Cortex of kidney (tissue), 1 donor: ENCODE measurements at places on chromosomes 16 and 17.

DNA sequence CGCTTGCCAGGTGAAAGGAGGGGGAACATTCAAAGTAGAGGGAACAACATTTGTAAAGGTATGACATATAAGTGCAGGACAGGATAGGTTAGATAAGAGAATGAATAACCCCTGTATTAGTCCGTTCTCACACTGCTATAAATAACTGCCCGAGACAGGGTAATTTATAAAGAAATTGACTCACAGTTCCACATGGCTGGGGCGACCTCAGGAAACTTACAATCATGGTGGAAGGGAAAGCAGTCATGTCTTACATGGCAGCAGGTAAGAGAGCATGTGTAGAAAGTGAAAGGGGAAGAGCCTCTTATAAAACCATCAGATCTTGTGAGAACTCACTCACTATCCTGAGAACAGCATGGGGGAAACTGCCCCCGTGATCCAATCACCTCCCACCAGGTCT is 223.8 kb downstream of the SOX9 start:
- no peak for DNase-seq

DNA sequence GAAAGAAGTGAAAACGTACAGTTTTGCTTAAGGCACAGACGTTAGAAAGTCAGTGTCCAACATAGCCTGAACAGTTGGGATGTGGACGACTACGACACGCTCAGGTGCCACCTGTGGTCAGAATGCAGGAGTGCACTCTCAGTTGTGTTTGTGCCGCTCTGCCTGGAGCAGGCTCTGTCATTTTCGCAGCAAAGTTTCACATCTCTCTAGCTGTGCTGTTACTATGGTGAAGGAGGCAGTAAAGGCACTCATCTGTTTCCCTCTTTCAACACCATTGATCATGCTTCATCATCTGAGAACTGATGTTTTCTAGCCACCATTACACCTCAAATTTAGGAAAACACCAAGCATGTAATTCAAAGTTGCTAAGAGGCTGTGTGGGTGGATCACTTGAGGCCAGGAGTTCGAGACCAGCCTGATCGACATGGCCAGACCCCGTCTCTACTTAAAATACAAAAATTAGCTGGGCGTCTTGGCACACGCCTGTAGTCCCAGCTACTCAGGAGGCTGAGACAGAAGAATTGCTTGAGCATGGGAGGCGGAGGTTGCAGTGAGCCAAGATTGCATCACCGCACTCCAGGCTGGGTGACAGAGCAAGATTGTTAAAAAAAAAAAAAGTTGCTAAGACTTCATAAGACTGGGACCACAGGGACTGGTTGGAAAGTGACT is 44.9 kb upstream of the DNAJA2 start:
- no peak for DNase-seq

GRCh38 chr17:29505836-29506235 is 61.0 kb downstream of the ABHD15 start:
- DNase-seq, result no peak

- no peak for DNase-seq
Measured at GRCh38 chr16:3696425-3697218, 20.7 kb downstream of the TRAP1 start.

GRCh38 chr17:76270127-76270592 is 5.0 kb downstream of the UBALD2 start:
- no peak for DNase-seq

GRCh38 chr17:28765038-28765437 is 21.2 kb downstream of the TRAF4 start:
- no peak for DNase-seq

GRCh38 chr17:44918006-44918405 is 2.7 kb upstream of the GFAP start:
- DNase-seq, result no peak

DNA sequence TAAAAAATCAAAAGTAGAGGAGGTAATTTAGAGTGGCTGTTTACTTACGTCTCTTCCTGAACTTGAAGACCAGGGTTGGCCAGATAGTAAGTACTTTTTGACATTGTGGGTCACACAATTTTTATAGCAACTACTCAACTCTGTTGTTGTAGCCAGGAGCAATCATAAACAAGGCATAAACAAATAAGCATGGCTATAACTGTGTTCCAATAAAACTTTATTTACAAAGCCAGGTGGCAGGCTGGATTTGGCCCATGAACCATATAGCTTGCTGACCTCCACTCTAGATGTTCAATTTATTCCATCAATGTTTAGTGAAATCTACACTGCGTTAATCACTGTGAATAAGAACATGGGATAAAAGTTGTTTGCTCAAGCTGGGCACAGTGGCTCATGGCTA is 500.4 kb upstream of the ERCC4 start:
- DNase-seq, result no peak

GRCh38 chr16:8956265-8957062 is 7.2 kb downstream of the USP7 start:
- DNase-seq, result no peak

DNA sequence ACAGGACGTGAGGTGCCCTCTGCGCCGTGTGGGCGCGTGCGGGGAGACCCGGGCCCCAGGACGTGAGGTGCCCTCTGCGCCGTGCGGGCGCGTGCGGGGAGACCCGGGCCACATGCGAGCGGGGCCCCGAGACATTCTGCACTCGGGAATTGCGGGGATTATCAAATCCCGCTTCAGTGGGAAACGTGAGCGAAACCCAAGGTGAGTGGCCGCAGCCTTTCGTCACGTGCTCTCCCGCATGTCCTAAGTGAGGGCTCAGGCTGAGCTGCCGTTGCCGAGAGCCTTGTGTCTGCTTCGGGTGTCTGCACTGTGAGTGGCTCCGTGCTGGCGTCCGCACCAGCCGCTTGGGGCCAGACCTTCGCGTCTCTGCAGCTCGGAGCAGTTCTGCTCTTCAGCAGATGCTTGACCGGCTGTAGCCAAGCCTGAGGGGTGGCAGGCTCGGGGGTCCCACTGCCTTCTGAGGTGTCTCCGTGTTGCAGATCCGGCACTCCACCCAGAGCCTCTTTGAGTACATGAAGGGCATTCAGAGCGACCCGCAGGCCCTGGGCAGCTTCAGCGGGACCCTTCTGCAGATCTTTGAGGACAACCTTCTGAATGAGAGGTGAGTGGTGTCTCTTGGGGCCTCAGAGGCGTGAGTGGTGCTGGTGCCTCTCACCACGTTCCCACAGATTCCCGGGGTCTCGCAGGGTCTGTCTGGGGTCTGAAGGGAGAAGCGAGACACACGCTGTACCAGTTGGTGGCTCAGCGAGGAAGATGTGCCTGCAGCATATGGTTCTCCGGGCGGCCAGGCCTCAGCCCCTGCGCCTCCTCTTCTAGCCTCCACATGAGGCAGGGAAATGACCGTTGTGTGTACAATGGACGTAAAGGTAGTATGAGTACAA is 90.5 kb upstream of the ZNF750 start:
- no peak for DNase-seq

DNA sequence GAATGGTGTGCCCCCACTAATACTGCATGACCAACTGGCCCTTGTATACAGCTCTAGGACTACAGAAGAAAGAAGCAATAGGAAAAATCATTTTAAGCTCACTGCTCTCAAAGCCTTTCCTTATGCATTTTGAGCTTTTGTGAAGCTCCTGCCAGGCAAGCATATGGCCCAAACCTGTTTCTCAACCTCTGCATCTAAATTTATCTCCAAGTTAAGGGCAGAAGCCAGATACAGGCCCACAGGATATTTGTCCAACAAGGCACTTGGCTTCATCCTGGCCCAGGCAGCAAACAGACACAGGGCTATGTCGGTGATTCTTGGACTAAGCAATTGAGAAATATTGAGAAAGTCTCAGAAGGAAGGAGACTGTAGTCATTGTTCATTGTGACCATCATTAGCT is 43.9 kb downstream of the CCT6B start:
- DNase-seq, result no peak

GRCh38 chr17:68255731-68256538 is 8.1 kb downstream of the AMZ2 start:
- DNase-seq, result no peak

- DNase-seq, result no peak
Measured at GRCh38 chr16:87210894-87211293, 106.3 kb downstream of the C16orf95 start.

DNA sequence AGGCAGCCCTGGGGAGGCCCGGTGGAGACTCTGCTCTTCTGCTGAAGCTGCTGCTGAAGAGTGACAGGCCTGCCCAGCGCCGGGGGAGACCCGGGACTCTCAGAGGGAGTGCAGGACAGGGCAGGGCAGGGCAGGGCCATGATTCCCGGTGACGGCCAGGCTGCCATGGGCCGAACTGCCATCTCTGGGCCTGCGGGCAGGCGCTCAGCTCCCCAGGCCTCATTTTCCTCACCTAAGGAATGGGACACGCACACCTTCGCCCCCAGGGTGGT is 22.6 kb upstream of the SSTR5 start:
- no peak for DNase-seq

GRCh38 chr16:11302977-11303376 is 21.8 kb upstream of the PRM1 start:
- DNase-seq, result no peak

- no peak for DNase-seq
Measured at GRCh38 chr17:59230764-59231163, 10.5 kb downstream of the GDPD1 start.

DNA sequence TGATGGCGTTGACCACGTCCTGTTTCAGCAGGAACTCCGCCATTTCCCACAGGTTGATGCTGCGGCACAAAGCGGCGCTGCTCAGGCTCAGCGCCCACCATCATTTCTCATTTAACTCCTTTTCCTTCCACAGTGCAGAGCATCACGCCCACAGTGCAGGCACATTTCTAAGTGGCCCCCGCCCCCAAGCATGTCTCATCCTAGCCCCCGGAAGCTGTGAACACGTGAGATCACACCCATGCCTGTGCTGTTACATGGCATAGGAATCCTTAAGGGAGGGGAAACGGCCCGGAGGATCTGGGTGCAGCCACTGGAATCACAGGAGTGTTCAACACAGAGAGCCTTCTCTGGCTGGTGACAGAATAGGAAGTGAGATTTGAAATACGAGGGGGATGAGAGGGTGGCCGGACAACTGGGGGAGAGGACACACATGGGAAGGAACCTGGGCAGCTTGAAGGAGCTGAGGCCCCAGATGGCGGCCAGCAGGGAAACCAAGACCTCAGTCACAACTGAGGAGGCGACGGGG is 4.7 kb downstream of the NAGPA start:
- DNase-seq, result no peak

- DNase-seq, result no peak
Measured at GRCh38 chr17:78658281-78658785, 81.1 kb upstream of the DNAH17 start.

- no peak for DNase-seq
Measured at GRCh38 chr17:61694095-61694494, 103.1 kb upstream of the NACA2 start.

DNA sequence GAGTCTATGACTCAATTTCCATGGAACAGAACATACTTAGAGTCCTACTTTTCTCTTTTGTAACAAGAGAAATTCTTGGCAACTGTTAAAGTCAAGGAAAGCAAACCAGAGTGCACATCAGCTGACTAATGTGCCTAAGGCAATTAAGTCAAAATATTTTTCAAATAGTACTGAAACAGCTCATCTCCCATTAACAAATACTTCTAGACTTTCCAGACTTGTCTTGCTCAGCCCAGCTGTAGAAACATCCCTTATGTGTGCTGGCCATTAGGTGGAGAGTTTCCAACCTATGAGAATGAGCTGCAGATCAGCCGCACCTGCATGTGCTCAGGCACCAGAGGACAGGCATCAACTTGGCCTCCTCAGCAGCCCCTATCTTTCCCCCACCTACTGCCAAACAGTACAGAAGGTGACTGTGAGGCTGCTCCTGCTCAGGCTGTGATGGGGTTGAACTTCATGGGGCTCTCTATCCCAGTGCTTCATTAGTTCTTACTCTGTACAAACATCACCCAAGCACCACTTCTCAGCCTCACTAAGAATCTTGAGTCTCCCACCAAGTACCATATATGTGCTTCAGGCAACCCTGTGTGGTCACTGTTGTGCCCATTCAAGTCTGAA is 32.2 kb downstream of the TEX2 start:
- DNase-seq, result no peak

DNA sequence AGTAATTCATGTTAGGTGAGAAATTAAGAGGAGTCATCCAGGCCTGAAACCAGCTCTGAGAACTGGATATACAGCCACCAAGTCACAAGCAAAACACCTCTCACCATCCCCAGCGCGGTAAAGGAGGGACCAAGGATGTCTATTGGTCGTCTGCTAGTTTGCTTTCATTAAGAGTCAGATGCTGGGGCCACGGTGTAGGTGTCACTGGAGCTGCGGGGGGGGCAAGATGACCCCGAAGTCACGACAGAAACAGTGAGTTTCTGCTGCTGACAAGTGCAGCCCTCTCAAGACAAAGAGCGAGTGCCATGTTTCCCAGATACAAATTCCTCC is 790 bp downstream of the NCBP3 start:
- DNase-seq, result no peak

DNA sequence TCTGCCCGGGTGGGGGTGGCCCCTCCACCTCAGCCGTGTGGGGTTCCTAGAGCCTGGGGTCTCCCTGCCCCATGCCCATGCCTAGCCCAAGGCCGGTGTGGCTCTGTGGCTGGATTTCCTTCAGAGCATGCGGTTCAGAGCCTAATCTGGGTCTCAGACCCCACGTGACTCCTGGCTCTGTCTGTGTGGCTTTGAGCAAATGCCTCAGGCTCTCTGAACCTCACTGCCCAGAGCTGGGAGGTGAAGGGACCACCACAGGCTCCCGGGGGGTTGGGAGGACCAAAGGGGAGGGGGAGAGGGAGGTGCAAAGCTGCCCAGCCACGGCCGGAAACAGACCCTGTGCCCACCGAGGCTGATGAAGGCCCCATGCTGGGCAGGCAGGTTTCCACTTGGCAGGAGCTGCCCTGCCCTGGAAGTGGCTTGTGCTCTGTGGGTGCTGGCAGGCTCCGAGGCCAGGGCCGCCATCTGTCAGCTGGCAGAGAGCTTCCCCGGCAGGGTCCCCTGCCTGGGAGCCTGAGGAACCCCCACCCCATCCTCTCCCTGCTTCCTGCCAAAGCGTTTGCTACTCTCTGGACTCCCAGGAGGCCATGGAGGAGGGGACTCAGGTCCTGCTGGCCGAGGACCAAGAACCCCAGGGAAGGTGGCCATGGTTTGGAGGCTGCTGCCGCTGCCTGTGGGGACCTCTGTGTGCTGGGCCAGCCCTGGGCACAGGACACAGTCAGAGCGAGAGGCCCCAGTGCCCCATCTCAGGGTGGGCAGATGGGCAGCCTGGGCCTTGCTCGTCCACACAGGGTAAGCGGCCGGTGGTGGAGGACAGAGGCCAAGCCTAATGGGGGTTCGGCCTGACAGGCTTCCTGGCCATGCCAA is 4.0 kb downstream of the CDH15 start:
- DNase-seq, result no peak

GRCh38 chr16:47392081-47392480 is 68.8 kb downstream of the ITFG1 start:
- no peak for DNase-seq

DNA sequence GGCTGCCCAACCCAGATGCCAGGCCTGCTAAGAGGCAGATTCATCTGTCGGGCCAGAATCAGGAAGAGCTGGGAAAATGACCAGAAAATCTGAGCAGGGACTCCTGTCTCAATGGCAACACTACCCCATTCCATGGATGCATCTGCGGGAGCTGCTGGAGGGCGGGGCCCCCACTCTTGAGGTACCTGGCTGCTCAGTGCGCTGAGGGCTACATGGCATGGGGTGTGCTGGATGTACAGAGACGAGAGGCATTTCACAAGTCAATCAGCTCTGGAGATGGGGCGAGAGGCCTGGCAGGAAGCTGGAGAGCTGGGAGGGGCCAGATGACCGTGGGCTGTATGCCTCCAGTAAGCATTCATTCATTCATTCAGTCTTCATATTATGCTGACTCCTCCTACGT is 6.4 kb downstream of the SDK2 start:
- DNase-seq, result no peak
